ENCODE measurements at places on chromosomes 11 and 22.

GRCh38 chr11:108125096-108125495 lies 3.7 kb downstream of the ACAT1 start:
- no peak for DNase-seq

DNA sequence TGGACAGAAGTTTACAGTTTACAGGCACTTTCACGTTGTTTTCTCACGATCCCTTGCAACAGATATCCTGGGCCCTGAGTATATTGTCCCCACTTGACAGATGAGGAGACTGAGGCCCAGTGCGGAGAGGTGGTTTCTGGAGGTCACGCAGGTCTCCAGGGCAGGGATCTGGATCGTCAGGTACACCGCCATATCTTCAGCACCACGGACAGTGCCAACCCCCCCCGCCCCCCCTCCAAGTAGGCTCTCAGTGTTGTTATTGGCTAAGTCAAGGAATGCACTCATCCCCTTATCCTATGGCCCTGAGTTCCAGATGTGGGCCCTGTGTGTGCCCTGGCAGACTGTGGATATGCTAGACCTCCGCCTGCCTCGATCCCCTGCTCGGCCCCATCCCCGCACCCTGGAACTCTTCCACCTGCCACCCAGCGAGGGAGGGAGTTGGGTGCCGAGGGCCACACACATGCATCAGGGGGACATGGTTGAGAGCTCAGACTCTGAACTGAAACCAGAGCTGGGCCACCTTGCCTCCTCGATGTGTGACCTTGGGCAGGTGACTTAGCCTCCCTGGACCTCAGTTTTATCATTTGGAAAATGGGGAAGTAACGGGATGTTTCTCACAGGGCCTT lies 37.5 kb downstream of the MPPED1 start:
- peak; percentile 36 for DNase-seq

GRCh38 chr11:72758690-72759389 lies 6.6 kb upstream of the ARAP1 start:
- DNase-seq: no peak

DNA sequence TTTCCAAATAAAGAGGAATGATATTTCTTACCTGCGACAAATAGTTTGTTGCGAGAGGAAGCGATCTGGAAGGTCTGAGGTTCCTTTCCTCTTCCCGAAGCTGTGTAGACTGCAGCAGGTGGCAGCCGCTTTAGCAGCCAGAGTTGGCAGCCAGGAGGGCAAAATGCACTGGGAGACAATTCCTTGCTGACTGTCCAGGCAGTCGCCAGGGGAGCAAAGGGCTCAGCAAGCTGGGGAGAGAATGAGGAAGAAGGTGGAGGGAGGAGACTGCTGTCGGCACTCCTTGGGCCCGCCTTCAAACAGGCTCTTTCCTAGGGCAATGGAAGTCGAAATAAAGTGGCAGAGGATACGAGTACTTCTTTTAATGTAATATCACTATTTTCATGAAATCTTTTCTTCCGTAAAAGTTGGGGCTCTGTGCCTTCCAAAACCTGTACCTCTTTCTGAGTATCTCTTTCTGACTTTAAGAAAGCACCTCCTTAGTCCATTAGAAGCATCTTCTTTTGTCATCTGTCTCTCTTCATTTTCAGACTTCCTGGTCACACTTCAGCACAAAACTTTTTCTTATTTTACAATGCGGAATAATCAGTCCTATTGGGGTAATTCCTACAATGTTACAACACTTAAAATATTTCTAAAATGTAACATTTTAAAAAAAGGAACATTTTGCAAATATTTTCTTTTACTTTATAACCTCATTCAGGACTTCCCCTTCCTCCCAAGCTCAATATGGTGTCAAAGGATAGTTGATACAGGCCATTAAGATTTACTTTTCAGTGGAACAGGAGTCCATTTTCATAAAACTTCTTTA lies at the start of gene IL18:
IL18 (minus strand) TSS at position 220 of the 811 bp plus-strand sequence. CDS start 9,041 bp downstream, outside the sequence.
- peak; percentile 23 for DNase-seq

Measured in nephron progenitor cell (in vitro differentiated cells).